Upper lobe of right lung (tissue), 1 donor: ENCODE measurements at places on chromosomes 2 and 18.

DNA sequence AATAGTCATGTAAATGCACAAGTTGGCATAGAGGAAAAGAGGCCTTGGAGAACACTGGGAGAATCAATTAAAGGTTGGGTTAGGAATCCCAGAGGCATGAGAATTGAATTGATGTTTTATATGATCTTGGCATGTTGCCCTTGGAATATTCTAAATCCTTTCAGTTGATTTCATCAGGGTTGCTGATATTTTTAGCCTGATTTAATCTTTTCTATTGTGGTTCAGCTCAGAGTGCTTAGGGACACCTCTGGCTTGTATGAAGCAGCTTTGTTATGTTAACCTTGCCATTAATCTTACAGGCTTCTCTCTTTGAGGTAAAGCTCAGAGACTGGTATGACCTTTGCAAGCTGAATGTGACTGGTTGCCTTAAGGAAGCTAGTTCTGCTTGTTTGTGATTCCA, 64.4 kb upstream of the LYPD6B start:
- DNase-seq = no peak

DNA sequence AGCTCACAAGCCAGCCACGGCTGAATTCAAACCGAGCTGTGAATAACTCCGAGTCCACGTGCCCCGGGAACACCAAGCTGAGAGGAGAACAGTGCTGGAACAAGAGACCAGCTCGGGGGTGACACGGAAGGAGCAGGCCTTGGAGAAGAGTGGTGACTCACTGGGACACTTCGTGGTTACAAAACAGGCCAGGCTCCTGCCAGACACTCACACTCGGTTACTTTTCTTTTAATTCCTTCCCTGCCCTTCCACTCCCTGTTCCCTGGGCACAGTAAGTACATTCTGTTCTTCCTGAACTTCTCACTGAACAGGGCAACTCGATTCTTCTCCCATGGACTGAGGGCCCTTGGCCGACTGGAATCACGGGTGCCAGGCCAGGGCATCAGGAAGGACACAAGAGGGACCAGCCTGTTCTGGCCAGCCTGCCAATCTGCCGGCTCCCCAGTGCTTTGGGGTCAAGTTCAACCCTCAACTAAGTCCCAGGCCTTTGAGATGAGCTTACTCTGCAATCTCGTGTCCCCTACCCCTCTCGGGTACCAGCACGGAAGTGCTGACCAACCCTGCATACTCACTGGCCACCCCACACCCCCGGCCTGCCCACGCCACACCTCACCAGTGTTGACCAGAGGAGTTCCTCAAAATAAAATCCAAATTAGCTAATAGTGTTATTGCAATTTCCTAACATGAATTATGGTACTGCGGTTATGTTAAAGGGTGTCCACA, 87.5 kb downstream of the TFCP2L1 start:
- DNase-seq = peak; percentile 95

DNA sequence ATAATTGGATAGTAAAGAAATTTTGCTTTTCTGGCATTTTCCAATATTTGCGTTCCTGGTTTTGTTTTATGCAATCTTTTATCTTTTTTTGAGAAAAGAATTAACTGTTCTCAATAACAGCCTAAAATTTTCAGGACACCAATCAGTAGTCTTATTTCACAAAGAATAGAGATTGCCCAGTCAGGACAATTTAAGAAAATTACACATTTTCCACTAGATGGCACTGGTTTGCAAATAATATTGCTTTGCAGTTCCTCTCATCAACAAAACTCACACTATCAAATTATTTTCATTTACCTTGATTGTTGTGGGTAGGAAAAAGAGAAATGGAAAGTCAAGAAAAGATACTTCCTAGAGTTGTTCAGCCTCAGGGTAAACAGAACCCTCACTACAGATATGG, 2.4 kb upstream of the RBM45 start:
- DNase-seq = no peak

GRCh38 chr2:41410011-41410410, 637.8 kb upstream of the PKDCC start:
- no peak for DNase-seq

DNA sequence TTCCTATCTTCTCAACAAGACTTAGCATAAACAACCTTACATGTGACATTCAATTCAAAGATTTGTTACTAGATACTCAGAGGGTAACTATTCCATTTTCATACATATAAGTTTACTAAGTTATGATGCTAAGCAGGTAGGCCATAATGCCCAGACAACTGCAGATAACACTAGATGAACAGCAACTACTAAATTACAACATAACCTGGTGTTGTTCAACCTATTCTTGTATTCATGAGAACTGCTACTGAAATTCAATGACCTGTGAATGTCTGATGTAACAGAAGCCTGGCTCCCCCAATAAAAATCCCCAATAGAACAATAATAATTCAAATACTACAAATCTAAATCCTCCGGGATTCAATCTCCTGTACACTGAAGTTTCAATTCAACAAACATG, 24.8 kb downstream of the FEZ2 start:
- DNase-seq = no peak

DNA sequence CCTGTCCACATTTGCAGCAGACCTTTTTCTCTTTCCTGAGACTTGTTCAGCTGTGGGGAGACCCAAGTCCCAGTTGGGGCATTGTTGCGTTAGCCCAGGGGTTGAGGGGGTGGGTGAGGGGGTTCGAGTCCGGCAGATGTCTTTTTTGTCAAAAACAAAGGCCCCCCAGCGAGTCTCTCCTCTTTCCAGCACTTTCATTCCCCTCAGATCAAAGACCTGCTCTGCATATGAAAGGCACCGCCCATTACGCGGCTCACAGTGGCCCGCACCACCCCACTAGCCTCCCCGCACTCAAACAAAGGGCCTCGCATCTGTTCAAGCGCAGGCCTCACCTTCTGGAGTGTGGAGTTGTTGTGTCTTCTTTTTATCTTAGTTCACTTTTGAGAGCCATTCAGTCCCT, 25.2 kb downstream of the TRABD2A start:
- no peak for DNase-seq

GRCh38 chr2:100660851-100661584, 98.2 kb downstream of the PDCL3 start:
- DNase-seq = no peak

DNA sequence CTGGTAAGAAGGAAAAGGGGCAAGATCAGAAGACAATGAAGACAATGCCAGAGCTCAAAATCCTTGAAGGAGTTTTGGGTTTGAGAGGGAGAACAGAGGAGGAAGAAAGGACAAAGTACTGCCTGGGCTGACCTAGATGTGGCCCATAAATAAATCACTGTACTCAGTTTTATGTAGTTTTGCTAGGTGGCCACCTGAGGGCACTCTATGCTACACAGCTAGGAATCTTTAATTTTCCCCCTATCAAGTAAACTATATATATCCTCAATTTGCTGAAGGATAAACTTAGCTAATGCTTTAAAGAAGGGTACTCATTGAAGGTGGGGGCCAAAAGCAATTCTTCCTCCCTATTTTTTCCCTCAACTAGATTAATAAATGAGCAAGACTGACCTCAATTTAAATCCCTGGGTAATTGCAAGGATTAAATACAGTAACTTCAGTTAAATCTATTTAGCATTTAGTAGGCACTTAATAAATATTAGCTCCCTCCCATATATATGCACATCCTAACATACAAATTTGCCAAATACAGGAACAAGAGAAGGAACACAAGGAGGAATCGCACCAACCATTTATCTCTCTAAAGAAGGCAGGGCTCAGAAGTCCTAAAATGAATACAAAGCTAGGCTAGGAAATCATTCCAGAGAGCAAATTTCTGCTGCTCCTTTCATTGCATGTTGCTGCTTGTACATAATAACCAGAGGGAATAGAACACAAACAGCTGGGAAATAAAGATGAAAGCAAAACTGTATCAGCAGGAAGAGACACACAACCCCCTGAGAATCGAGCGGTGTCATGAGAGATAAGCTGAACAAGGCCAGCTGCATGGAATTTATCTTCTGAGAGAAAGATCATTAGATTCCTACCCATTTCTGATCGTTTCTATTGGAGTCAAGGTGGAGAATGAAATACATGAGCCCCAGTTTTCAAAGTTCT, 540.1 kb downstream of the NRXN1 start:
- DNase-seq = no peak

GRCh38 chr2:212922701-212923100, 228.7 kb downstream of the IKZF2 start:
- no peak for DNase-seq

DNA sequence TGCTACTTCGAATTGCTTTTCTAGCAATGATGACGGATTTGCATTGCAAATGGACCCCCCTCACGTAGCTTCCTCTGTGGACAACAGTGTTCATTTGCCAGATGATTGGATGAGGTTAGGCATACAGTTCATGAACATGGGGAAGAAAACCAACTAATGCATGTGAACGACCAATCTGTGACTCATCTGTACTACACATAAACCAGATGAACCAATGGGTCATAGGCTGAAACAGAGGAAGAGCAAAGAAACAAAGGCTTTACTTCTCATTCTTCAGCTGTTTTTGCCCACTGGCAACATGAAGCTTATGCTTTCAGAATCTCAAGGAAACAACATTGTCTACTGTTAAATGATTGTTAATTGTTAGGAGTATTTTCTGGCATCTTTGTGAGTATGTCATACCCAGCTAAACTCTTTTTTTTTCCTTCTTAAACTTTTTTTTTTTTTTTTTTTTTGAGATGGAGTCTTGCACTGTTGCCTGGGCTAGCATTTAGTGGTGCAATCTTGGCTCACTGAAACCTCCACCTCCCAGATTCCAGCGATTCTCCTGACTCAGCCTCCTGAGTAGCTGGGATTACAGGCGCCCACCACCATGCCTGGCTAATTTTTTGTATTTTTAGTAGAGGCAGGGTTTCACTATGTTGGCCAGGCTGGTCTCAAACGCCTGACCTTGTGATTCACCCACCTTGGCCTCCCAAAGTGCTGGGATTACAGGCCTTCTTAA, 35.5 kb downstream of the EFEMP1 start:
- no peak for DNase-seq

GRCh38 chr2:234348081-234348480, 148.8 kb downstream of the ARL4C start:
- DNase-seq = no peak

- no peak for DNase-seq
These were observed 77.7 kb upstream of the CSRNP3 start for GRCh38 chr2:165391791-165392190.

GRCh38 chr2:8543383-8544170, 138.3 kb upstream of the ID2 start:
- peak; percentile 85 for DNase-seq

DNA sequence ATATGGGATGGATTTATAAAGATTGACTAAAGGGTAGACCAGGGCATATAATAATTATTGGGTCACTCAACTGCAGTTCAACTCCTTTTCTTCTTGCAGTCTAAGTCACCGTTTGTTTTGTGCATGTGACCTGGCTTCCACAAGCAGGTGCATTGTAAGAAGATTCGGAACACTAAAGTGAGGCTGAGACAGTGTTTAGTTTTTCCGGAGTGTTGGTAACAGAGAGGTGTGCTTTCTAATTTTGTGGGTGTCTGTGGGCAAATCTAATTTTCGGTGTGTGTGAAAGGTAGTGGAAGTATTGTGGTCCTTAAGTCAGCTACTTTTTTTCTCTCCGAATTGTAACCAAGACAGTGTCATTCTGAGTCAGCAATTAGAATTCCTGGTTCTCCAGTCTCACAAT, 184.5 kb downstream of the CDH19 start:
- no peak for DNase-seq

- DNase-seq = no peak
These were observed 163.6 kb upstream of the ZNF516 start for GRCh38 chr18:76658627-76659026.

- DNase-seq = no peak
These were observed 313.7 kb downstream of the CYP26B1 start for GRCh38 chr2:71833855-71834560.

GRCh38 chr2:12320027-12320734, 396.6 kb upstream of the TRIB2 start:
- no peak for DNase-seq

- DNase-seq = no peak
These were observed 1.1 kb downstream of the SPAG16 start for GRCh38 chr2:213285404-213285803.
